Heart left ventricle (tissue), 16 donors: ENCODE measurements at places on chromosomes 3 and 15. TPM values are rescaled to one million over a fixed set of nuclear protein-coding genes. Genes with fewer than 3 reads are reported as not detected.

EOMES gene
- total RNA-seq, result 0.68 TPM

AP3B2 gene
- 0.22 TPM for total RNA-seq

ITPKA gene
- 5.6 TPM for total RNA-seq

ISLR gene
- total RNA-seq, result 5.8 TPM

FBXL22 gene
- 9.9 TPM for total RNA-seq

ATP13A5 gene
- total RNA-seq, result not detected

KNG1 gene
- 1.0 TPM for total RNA-seq

SLC12A1 gene
- not detected for total RNA-seq

SPPL2A gene
- total RNA-seq, result 146 TPM

PDE12 gene
- total RNA-seq, result 11.9 TPM

UROC1 gene
- not detected for total RNA-seq

CTXN2 gene
- total RNA-seq, result not detected

VGLL3 gene
- total RNA-seq, result 1.1 TPM

ROBO2 gene
- total RNA-seq, result 0.12 TPM

VWA5B2 gene
- total RNA-seq, result not detected

KLHL40 gene
- total RNA-seq, result 0.19 TPM

TMC3 gene
- not detected for total RNA-seq

DAPK2 gene
- 22.7 TPM for total RNA-seq

EPHA3 gene
- total RNA-seq, result 2.9 TPM

ABTB1 gene
- total RNA-seq, result 27.5 TPM

SCN5A gene
- total RNA-seq, result 139 TPM

SERINC4 gene
- 0.32 TPM for total RNA-seq

TNNC1 gene
- 15,255 TPM for total RNA-seq

C3orf20 gene
- total RNA-seq, result not detected

SLC9C1 gene
- 2.4 TPM for total RNA-seq

GNAT1 gene
- total RNA-seq, result not detected

ISL2 gene
- not detected for total RNA-seq

CORO2B gene
- total RNA-seq, result 6.6 TPM

TP63 gene
- total RNA-seq, result 0.36 TPM

SNX22 gene
- total RNA-seq, result 1.8 TPM

HEG1 gene
- total RNA-seq, result 154 TPM

ACTRT3 gene
- 0.19 TPM for total RNA-seq

NOP10 gene
- total RNA-seq, result 195 TPM

CLEC3B gene
- total RNA-seq, result 93.5 TPM

ERICH6 gene
- not detected for total RNA-seq

TM4SF4 gene
- total RNA-seq, result not detected

TSPAN3 gene
- total RNA-seq, result 149 TPM

TMEM212 gene
- not detected for total RNA-seq

LARP6 gene
- 31.8 TPM for total RNA-seq
